ENCODE measurements at places on chromosomes 5 and 9. TPM values are rescaled to one million over a fixed set of nuclear protein-coding genes. Genes with fewer than 3 reads are reported as not detected.

Gene SPINK13
- total RNA-seq: not detected

Gene ROPN1L
- total RNA-seq: 1.4 TPM

DNA sequence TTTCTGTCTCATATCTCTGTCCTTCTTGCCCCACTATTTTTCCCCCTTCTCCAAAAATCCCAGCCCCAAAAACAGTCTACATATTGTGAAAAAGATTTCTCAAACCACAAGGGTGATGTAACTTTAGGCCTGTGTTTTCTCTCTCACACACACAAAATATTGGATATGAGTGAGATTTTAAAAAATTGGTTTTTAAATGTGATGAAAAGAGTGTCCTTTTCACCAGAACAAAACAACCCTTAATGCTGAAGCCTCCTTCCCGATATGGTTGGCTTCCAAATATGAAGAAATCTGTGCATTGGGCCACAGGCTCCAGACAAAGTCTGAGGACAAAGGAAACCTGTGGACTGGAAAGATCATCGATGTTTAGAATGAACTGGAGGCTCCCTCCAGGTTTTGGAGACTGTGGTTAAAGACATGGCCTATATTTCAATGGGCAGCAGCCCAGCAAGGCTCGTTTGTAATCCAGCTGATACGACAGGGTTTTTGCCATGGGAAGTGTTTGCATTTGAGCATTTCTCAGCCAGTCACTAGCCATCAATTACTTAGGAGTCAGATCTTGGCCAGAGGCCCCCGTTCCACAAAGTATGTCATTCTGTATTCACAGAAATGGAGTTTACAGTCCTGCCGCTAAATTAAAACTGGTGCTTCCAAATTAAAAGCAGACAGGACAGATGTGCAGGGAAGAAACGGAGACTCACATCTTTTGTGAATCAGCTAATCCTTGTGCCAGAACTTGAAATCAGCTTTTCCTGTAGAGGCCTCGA is 546.3 kb downstream of the EBF1 start:
- DNase-seq: no peak

DNA sequence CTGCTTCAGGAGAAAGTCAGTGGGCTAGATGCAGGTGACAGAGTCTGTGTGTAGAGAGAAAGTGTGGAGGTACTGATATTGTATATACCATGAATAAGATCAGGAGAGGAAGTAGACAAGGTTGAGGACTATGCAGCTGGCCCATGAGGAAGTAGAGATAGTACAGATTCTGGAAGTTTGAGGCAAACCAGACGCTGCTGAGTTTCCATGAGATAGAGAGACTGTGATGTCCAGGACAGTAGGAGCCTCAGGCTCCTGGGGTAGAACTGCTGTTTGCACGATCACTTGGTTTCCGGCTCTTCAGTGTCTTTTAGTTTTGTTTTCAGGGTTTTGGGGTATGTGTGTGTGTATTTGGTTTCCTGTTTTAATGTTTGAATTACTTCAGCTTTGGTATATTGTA is 13.6 kb downstream of the OTULINL start:
- no peak for DNase-seq

Gene FGF10
- 22.5 TPM for total RNA-seq

GRCh38 chr9:78035383-78035993 is 3.9 kb upstream of the GNAQ start:
- DNase-seq: no peak

GRCh38 chr9:117103438-117104110 is 311.3 kb downstream of the ASTN2 start:
- DNase-seq: no peak

Gene IL17B
- total RNA-seq: not detected

DNA sequence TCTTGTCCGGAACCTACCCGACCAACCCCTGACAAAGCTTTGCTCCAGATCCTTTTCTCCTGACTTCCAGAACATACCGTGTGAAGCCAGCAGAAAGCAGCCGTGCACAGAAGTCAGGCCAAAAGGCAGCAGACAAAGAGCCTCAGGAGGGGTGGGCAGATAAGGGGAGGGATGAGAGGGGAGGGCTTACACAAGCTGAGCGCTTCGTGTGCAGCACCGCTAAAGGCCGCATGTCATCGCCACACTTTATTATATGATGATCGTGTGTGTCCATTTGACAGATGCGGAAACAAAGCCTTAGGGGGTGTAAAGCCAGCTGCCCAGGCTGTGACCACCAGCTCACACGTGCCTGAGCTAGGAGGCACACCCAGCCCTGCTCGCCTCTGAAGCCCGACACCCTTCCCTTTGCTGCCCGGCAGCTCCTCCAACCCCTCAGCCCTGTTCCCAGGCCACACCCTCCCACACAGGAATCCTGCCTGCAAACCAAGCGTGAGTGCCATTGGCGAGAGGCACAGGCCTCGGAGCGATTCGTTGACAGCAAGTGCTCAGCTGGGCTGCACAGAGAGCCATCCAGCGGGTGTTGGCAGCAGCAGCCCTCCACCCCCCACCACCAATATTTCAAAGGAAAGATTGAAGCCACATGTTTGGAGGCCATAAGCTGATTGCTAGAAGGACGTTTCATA is 170.5 kb upstream of the SMIM23 start:
- DNase-seq: no peak

DNA sequence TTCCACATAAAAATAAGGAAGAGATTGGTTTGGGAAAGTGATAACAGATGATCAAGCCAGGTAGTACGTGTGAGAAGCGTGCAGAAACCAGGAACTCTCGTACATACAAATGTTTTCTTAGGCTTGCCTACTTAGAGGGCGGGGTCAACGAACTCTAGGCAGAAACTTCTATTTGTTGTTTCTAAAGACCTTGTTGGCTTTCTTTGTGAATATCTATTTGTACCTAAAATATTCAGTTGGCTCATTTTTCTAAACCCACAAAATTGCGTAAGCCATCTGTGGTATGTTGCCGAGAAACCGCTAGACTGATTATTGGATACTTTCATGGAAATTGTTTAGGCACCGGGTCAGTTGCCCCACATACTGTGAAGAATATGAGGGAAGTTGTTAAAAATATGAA is 458.5 kb downstream of the MAT2B start:
- no peak for DNase-seq

Gene PLEKHG4B
- 0.44 TPM for total RNA-seq

Gene LRRC19
- total RNA-seq: not detected

GRCh38 chr9:34884747-34885189 is 73.3 kb upstream of the PHF24 start:
- no peak for DNase-seq

Gene CDKN2B
- 84.7 TPM for total RNA-seq

Gene OR13C5
- total RNA-seq: not detected

Gene SVEP1
- 252 TPM for total RNA-seq

Gene ADCY2
- total RNA-seq: 1.6 TPM

GRCh38 chr9:91727316-91727861 is 222.6 kb downstream of the ROR2 start:
- no peak for DNase-seq

DNA sequence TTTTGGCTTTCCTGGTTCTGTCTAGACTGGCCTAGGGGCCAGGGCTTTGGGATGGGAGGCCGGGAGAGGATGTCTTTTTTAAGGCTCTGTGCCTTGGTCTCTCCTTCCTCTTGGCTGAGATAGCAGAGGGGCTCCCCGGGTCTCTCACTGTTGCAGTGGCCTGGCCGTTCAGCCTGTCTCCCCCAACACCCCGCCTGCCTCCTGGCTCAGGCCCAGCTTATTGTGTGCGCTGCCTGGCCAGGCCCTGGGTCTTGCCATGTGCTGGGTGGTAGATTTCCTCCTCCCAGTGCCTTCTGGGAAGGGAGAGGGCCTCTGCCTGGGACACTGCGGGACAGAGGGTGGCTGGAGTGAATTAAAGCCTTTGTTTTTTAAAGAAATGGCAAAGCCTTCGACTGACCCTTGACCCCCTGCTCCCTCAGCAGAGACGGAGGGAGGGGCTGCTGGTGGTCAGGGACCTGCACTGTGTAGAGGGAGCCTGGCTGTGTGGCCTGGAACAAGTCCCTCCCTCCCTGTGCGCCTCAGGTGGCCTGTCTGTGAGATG is 11.1 kb downstream of the FPGS start:
- DNase-seq: no peak

DNA sequence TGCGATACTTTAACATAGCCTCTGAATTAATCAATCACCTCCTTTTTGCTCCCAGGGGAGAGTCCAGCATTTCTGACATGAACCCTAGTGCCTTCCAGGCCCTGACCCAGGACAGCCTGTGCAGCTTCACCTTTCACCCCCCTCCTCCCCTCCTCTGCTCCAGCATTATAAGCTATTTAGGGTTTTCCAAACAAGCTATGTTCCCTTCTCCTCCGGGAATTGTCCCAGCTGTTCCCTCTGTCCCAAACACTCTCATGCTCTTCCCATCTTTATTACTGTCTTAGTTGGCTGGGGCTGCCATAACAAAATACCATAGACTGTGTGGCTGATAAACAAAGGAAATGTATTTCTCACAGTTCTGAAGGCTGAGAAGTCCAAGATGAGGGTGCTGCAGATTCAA is 161.5 kb downstream of the EBF1 start:
- no peak for DNase-seq

Gene ERCC8
- 15.5 TPM for total RNA-seq

Gene SUB1
- 202 TPM for total RNA-seq

- no peak for DNase-seq
Observed at GRCh38 chr9:137972355-137972987, 94.9 kb downstream of the CACNA1B start.

DNA sequence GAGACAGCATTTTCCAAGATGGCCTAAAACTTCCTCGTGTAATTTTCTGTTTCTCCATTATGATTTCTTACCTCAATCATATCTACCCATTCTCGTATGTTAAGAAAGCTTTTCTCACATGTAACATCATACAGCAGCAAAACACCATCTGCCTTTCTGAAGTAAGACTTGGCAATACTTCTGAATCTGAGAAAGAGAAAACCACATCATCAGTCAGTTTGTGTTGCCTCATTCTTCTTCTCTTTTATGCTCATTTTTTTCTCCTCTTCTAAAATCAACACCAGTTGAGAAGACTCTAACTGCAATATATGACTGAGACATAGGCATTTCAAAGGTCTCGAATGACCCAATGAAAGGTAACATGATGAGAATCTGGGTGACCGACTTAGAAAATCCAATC is 66.0 kb downstream of the RASEF start:
- DNase-seq: no peak

DNA sequence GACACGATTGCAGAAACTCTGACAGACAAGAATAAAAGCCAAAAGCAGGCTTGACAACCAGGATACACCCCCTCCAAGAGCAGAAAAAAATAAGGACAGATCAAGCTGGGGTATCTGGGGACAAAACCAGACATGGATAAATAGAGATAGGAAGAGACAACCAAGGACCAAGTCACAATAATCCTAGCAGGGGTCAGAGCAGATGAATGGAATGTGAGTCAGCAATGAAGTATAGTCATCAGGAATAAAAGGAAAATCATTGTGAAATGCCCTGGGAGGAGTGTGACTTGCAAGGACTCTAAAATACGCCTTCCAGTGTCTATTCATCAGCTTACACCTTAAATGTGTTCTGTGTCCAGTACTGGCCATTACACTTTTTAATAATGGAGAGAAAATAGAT is 206.8 kb downstream of the CAAP1 start:
- DNase-seq: no peak

DNA sequence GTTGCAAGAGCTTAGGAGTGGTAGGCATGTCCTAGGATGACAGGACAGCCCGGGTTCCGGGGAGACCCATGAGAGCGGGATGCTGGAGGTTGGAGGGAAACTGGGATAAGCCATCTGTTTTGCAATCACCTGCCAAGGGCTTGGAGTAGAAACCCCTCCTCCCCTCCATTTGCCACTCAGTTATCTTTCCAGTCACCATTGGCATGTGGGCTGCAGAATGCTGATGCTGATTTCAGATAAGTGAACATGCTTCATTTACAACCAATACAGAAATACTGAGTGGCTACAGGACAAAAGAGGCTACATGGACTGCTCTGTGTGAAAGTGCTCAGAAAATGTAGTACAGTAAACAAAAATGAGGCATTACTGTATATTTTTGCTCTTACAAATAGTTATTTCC is 93.4 kb upstream of the KIF2A start:
- DNase-seq: no peak

GRCh38 chr5:36202521-36202961 is 39.2 kb downstream of the NADK2 start:
- DNase-seq: no peak

DNA sequence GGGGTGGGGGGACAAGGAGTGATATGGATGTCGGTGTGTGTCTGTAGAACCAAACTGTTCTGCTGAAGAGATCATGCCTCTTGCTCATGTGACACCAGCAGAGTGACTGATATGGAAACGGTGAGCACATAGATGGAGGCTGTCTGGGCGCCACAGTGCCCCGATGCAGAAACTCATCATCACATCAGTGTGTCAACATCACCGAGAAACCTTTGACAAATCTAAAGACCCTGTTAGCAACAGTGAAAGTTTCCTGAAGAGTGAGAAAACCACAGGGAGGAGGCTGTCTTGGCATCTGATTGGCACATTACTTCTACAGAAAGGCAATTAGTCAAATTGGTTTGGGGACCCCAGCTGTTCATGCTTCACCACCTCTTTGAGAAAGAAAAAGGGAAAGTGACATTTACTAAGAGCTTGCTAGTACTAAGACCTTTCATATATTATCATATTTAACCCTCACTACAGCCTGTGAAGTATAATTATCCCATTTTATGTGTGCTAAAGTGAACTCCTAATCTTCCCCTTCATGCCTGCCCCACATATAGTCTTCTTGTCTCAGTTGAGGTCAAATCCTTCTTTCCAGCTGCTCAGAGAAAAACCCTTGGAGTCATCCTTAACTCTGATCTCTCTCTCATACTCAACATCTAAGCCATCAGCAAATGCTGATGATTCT is 25.6 kb downstream of the CSF2 start:
- DNase-seq: no peak

Gene MYORG
- 18.8 TPM for total RNA-seq

GRCh38 chr9:98248737-98249474 is 6.5 kb downstream of the TBC1D2 start:
- DNase-seq: peak; percentile 27

GRCh38 chr9:121189006-121189405 is 12.7 kb downstream of the RAB14 start:
- DNase-seq: no peak

GRCh38 chr5:72268753-72269410 is 51.2 kb downstream of the MRPS27 start:
- DNase-seq: no peak

DNA sequence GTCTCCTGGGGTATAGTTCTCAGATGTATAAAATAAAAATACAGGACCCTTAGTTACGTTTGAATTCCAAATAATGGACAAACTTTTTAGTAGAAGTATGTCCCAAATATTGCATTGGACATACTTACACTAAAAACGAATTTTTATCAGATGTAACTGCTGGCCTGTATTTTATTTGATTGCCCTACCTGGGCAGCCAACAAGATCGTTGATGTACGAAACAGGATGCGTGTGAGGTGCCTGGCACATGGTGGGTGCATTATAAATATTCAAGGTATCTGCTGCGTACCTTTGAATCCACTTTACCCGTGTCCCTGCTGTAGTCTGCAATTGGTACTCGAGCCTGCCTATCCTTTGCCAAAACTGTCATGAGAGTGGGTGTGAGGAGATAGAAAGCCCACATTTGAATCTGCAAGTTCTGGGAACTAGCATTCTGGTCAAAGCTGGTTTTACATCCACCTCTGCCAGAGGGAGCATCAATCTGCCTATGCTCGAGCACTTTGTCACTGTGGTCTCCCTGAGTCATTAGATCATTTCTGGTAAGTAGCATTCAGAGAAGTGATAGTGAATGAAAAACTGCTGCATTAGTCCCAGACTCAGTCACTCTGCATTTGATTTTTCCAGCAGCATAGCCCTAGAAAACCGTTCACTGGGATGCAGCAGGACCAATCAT is 133.7 kb upstream of the IQGAP2 start:
- no peak for DNase-seq

GRCh38 chr5:169302491-169303118 is 1.7 kb upstream of the SLIT3 start:
- DNase-seq: peak; percentile 49

Gene FBN2
- 0.95 TPM for total RNA-seq

Gene C5orf46
- not detected for total RNA-seq

Gene STPG3
- total RNA-seq: 0.56 TPM

Measured in omental fat pad (tissue), 4 donors.